Progenitor cell of endocrine pancreas (in vitro differentiated cells): ENCODE measurements at places on chromosomes 2 and 18.
A peak's percentile ranks its signal among the peaks of the same experiment; 100 is the strongest.

- DNase-seq: no peak
These were observed 237.3 kb upstream of the KLHL14 start for GRCh38 chr18:33010149-33010548.

DNA sequence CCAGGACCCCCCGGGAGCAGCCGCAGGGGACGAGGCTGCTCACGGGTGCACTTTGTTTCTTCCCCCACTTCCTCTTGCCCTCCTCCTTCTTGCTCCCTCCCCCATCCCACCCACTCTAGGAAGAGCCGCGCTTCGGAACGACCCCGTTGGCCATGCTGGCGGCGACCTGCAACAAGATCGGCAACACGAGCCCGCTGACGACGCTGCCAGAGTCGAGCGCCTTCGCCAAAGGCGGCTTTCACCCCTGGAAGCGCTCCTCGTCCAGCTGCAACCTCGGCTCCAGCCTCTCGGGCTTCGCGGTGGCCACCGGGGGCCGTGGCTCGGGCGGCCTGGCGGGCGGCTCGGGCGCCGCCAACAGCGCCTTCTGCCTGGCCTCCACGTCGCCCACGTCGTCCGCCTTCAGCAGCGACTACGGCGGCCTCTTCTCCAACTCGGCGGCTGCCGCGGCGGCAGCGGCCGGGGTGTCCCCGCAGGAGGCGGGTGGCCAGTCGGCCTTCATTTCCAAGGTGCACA, 1.3 kb downstream of the SP9 start:
- DNase-seq: peak; percentile 27

GRCh38 chr2:20141806-20142205, 83.1 kb downstream of the SDC1 start:
- no peak for DNase-seq

DNA sequence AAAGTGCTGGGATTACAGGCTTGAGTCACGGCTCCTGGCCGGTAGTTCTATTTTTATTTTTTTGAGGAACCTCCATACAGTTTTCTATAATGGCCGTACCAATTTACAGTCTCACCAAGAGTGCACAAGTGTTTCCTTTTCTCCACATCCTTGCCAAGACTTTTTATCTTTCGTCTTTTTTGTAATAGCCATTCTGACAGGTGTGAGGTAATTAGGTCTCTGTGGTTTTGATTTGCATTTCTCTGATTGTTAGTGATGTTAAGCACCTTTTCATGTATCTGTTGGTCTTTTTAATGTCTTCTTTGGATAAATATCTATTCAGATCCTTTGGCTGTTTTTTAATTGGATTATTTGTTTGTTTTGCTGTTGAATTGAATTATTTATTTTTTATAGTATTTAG, 9.3 kb downstream of the ARMC9 start:
- no peak for DNase-seq

GRCh38 chr2:166376873-166377272, 1.1 kb upstream of the SCN9A start:
- DNase-seq: no peak

- DNase-seq: no peak
These were observed 438.1 kb upstream of the DSEL start for GRCh38 chr18:67954594-67954993.

GRCh38 chr18:21865043-21865442, 124.5 kb downstream of the MIB1 start:
- DNase-seq: no peak

DNA sequence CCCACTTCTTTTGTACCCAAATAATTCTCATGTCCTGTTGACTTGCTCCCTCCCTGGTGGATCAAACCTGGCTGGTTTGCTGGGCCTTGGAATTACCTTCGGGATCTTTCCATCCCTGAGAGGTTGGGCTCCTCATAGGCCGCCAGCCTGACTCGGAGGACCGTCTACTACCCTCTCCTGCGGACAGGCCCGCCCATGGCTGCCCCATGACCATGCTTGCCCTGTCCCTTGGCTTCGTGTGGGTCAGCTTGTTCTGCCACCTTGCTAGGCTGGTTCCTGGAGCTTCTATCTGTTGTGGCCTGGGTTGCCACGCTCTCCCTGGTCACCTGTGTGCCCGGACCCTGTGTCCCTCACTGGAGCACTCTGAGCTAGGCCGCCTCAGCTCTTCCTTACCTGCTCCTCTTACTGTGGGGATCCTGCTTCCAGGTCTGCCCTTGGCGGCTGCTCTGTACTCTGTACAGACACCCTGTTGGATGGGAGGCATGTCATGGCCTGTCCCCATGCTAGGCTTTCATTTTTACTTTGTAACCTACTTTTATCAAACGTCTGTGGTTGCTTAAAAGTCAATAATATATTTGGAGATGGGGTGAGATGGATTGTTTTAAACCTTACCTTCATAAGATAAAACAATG, 29.7 kb upstream of the FHL2 start:
- DNase-seq: no peak

DNA sequence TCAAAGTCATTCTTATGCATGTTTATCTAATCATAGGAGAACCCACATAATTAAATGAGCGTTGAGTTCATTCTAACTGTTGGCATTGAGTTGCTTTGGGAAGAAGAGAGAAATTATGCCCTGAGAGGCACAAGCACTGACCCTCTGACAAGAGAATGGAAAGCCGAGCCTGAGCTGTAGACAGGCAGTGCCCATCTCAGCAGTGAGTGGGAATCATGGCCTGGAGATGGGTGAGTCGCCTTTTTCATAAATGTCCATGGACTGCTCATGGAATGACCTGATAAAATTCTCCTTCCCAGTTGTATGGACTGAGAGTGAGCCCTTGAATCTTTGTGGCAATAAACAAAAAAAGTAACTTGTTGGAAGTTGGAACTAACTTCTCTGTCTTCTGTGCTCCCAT, 21.4 kb upstream of the MYO3B start:
- no peak for DNase-seq

DNA sequence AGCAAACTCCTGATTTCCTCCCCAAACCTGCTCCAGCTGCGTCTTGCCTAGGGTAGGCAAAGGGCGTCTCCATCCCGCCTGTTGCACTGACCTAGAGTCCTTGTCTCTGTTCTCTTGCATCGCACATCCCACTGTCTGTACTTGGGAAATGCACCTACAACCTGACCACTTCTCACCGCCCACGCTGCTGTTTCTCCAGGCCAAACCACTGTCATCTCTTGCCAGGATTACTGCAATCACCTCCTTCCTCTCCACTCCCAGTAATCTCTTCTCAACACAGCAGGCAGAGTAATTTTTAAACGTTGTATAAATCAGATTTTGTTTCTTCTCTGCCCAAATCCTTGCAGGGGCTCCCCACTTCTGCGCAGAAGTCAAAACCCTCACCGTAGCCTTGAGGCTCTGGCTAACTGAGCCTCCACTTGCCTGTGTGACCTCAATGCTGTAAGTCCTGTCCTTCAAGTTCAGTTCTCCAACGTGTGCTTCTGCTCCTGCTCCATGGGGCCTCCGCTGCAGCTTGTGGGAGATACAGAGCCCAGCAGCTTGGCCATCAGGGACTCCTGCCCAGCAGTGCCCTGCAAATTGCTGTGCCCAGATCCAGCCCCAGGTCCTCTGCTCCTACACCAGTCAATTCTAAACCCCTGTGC, 27.7 kb upstream of the SEMA4C start:
- no peak for DNase-seq

DNA sequence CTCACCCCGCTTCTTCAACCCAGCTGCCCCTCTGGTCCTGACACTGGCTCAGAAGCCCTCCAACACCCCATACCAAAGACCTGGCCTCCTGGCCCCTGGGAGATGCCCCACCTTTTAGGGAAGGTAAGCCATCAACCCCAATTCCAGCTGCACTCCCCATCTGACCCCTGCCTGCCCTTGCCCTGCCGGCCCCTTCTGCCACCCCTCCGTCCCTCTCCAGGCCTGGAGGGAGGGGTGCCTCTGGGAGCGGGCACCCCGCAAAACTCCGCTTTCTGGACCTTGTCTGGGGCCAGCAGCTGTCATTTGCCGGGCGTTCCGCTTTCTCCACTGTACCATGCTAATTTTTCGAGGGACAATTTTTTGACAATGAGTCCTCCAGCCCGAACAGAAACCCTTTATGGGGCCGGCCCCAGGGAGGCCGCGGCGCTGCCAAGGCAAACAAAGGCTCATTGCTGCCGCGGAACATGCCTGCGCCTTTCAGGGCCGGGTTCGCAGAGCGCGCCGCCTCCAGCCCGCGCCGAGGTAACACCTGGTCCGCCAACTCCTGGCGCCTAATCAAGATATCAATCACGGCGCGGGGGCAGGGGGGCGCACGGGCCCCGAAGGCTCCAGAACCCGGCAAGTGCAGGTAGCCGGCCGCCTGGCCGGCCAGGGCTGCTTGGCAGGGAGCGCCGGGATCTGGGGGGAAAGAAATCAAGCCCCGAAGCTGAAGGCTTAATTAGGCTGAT, 96.0 kb downstream of the INHBB start:
- DNase-seq: peak; percentile 41

DNA sequence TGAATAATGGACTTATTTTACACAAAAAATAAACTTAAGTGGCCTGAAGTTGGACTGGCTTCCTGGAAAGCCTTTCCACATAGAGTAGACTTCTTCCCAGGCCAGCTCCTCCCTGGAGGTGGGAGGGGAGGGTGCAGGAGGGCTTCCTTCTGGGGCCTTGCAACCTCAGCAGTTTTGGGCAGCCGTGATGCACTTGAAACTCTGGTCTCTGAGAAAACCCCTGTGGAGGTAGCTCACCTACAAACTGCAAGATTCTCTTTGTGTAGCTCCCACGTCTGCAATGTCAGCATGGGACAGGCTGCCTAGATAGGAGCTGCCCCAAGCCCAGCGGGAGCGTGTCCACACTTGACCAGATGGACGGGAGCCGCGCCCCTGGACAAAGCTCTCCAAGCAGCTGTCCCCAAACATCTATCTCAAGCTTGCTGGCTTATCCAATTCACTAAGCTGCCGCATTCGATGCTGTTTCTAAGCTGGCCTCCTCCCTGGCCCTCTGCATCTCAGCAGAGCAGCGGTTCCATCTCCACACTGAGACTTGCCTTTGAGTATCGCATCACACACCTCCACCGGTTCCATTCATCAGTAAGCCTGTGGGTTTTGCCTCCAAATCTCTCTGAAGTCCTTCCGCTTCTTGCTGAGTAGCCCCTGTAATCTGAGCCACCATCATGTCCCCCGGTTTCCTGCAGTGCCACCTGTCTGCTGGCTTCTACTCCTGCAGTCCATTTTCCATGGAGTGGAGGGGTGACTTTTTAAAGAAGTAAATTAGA, 1.6 kb upstream of the LPIN1 start:
- no peak for DNase-seq

DNA sequence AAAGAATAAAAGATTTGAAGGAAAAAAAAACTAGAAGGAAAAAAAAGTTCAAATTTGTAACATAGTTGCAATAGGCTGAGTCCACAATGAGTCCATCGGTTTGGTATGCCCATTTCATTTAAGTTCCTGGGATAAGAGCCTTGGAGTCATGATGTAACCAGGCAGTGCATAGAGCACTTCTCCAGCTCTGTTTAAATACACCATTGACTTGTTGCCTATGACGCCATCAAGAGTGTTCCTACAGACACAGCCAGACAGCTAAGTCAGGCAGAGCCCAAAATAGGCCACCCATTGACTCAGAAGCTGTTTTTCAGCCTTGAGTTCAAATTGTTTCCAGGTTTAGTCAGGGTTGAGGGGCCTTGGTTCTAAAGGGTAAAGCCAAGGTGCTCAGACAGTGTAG, 44.9 kb downstream of the SOCS6 start:
- DNase-seq: no peak

GRCh38 chr18:74500372-74500771, 4.2 kb downstream of the CNDP2 start:
- DNase-seq: no peak

GRCh38 chr2:12412898-12413305, 303.8 kb upstream of the TRIB2 start:
- DNase-seq: no peak
